Stimulated activated CD4-positive, alpha-beta T cell treated with anti-CD3 and anti-CD28 coated beads, Interleukin-1b, Interleukin-23, amount 100 ng/mL, for 1 hour (primary cell): ENCODE measurements at places on chromosomes 1 and 21.

GRCh38 chr1:153404768-153405167 lies 11.6 kb upstream of the S100A7A start:
- DNase-seq: peak; percentile 10

GRCh38 chr1:93992954-93993353 lies 83.7 kb upstream of the GCLM start:
- DNase-seq: no peak

DNA sequence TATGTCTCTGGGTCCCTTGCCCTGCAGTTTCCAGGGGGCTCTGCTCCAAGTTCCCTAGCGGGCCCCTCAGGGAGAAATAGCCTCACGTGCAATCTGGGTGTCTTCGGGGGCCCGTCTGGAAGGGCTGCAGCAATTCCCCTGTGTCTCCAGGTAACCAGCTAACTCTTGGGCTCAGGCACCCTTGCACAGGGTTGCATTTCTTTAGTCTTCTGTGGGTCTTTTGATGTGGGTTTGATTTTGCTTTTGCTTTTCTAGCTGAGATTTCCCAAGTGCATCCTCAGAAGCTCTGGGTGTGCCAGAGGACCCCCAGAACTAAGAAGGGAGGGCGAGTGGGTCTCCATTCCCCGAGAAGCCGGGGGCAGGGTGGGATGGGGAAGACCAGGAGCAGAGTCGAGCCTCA lies 75.7 kb downstream of the SPSB1 start:
- DNase-seq: no peak

GRCh38 chr1:156388174-156389137 lies 19.4 kb downstream of the RHBG start:
- DNase-seq: no peak

GRCh38 chr1:2259668-2260402 lies 31.7 kb downstream of the SKI start:
- DNase-seq: no peak

DNA sequence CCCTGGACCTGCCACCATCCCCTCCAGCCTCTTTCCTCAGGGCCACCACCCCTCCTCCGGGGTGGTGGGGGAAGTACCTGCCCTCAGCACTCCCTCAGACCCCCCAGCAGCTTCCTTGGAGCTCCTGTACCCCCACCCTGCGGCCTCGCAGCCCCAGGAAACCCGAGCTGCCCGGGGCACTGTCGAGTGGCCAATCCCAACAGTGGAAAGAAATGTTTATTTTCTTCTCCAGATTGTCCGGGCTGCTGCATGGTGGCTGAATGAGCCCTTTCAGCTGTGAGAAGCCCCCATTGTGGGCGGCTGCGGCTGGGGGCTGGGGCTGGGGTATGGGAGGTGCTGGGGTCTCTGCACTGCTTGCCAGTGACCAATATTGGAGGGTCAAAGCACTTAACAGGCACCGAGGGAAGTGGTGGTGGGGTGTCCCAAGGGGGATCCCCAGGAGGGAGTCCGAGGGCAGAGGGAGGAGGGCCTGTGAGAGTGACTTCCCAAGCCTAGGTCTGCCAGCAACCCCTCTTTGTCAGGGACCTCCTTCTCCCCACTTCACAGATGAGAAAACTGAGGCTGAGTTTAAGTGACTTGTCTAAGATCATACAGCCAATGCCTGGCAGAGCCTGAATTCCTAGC lies 25.2 kb downstream of the RUNX3 start:
- no peak for DNase-seq

DNA sequence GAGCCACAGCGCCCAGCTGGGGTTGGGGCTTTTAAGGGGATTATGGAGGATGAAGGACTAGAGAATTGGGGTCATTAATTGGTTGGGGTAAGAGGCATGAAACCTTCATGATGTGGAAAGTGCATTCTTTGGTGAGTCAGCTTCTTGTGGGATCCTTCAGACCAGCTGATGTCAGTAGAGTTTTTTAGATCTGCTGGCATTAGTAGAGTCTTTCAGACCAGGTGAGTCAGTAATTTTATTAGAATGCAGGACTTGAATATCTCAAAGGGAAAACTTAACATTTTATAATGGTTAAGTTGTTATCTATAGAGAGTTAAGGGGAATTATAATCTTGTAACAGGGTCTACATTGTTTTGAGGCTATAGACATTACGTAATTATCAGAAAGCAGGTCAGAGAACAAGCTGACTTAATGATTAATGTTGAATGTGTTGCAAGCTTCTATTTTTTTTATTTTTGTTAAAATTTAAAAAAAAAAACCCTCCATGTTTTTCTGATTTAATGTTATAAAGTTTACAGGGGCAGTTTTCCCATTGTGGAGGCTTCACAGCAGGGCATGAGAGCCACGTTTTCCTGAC lies 160.9 kb upstream of the FMN2 start:
- DNase-seq: no peak

DNA sequence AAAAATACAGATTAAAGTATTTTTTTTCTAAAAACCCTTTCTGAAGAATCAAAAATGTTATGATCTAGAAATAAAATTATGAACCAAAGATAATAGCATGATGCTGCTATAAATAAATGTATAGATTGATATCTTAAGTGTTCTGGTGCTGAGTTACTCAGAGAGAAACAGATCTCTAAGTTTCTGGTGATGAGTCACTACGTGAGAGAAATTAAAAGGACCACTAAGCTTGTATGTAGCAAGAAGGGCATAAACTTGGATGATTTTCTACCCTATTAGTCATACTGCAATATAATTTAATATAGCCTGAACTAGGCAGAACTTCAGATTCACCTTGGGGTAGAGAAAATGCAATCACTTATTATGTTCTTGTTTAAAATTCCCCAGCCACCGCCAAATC lies 514.8 kb downstream of the AMY1C start:
- DNase-seq: no peak
